Right renal cortex interstitium (tissue), 3 donors: ENCODE measurements at places on chromosomes 2 and 18. TPM values are rescaled to one million over a fixed set of nuclear protein-coding genes. Genes with fewer than 3 reads are reported as not detected.

DNA sequence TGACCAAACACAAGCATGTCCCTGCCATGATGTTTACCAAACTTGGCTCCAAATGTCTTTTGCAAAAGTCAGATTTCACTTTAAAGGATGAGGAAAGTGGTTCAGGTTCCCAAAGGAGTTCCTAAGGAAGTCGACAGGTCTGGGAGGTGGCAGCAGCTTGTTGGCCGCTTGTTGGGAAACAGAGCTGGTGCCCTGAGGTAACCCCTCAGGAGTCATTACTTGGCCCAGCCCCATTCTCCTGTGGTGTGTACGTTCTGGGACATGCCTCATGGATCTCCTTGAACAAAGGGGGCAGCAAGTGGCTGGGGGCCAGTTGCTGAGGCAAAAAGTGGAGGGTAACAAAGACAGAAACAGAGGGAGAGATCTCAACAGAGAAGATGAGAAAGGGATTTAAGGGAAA lies 10.9 kb downstream of the TMBIM1 start:
- no peak for DNase-seq

GRCh38 chr2:178863856-178864620 lies 56.8 kb upstream of the TTN start:
- no peak for DNase-seq

DNA sequence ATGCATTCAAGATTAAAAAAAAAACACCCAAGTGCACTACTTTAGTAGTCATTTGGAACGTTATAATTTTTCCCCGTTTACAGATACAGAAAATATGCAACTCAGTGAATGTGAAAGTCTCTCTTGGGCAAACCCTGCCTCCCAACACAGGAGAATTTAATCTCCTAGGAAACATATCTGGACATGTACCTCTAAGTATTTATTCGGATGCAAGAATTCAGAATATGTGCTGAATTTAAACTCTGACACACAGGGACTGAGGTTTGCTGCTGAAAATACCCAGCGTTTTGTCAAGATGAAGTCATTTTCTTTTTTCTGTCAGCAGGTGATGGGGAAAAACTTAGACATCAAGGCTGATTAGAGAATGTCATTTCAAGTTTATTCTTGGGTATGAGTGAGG lies 105.4 kb downstream of the ACKR3 start:
- no peak for DNase-seq

DNA sequence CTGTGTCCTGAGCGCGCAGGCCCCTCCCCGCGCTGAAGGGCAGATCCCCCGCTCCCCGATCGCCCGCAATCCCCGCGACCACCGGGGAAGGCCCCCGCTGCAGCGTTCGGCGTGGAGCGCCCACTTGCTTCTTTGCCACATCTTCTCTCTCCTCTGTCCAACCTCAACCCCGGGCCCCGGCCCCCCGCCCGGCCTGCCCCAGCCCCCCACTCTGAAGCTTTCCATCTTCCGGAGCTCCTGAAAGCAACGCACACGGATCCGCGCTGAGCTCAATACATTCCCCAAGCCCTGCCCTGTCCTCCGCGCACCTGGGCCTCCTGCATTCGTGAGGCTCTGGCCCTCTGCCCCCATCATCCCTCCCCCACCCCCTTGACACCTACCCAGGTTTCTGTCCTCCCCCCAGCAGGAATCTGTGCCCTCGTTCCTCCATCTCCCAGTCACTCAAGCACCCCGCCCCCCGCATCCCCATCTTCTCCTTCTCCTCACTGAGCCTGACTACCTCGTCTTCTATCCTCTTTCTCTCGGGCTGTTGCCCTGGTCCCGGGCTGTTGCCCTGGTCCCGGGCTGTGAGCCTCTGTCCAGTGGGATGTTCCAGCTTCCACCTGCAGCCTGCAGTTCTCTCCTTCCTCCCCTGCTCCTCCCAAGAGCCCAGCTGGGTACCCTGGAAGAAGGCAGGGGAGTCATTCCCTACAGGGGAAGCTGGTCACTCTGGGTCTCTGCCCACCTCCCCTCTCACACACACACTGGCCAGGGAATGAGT lies 7.8 kb downstream of the SPEG start:
- DNase-seq: no peak

- DNase-seq: no peak
These were observed 103.1 kb downstream of the CERS6 start for GRCh38 chr2:168559187-168559586.

GRCh38 chr18:58456625-58457024 lies 172.3 kb downstream of the ALPK2 start:
- no peak for DNase-seq

DNA sequence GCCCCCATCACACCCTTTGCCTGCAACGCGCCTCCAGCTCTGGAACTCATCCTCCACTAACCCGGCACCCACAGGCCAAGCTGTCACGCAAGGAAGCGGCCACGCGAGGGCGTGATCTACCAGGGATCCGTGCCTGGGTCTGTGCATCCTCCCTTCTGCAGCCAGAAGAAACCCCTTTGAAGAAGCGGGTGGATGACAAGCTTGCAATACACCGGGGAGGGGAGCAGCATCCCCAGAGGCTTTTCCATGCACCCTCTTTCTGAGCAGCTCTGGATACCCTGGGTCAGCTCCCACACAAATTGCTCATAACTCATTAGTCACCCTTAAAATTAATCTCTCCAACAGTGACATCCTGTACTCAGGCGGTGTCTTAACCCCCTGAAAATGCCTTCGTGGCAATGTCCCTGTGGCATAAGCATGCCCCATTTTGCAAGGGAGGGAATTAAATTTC lies 47.6 kb downstream of the PDCL3 start:
- DNase-seq: no peak

GRCh38 chr2:129087133-129087813 lies 768.6 kb upstream of the HS6ST1 start:
- DNase-seq: no peak

Gene CMPK2
- 4.2 TPM for polyA plus RNA-seq

Gene OTOS
- polyA plus RNA-seq: not detected

Gene COL3A1
- 988 TPM for polyA plus RNA-seq

Gene CXXC1
- 63.1 TPM for polyA plus RNA-seq

Gene SERPINB10
- 0.58 TPM for polyA plus RNA-seq

Gene ZNF385B
- 12.7 TPM for polyA plus RNA-seq
